ENCODE measurements at places on chromosomes 12 and 14.

DNA sequence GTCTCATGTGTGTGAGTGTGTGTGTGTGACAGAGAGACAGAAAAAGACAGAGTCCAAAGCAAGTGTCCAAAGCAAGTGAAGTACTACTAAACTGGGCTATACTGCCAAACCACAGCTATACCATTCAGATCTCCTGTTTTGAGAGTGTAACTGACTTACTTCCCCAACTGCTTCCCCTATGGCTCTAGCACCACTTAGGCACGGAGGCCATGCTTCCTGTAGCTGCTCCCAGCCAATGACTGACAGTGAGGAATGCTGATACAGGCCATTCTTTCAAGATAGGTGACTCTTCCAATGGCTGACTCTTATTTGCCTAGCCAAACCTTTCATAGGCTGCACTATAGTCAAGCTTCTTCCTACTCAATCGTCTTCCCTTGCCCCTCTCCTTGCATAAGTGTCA is 393.2 kb downstream of the BCAT1 start:
- DNase-seq: no peak

GRCh38 chr12:28802706-28803438 is 346.2 kb upstream of the FAR2 start:
- DNase-seq: no peak

DNA sequence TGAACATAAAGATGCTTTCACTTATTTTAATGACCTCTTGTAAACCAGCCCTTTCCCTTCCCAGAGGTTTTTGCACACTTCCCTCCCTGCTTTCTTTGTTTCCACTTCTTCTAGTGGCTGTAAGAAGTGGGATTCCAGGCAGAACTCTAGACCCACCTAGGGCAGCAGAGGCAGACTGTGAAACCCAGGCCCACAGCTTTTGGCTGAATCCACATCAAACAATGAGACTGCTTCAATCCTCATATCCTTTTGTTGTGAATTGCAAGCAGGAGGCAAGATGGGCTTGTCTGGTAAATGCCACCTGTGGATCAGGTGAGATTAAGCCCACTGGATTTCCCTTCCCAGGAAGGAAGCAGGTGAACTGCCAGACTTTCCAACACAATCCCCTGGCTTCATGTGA is 12.8 kb downstream of the CCDC177 start:
- DNase-seq: no peak

DNA sequence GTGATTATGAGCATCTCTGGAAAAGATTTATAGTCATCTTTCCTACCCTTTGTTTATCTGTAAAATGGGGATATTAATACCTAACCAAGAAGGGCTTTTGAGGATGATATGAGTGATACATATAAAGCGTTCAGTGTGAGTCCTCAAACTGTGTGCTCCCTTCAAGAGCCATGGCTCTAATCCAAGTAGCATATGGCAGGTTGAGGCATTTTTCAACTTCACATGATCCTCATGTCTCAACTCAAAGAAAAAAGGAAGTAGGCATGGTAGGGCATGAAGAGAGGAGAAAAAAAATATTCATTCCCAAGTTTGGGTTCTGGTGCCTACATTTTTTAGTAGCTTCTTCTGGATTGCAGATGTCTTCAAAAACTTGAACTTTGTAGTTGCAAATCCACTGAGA is 286.3 kb upstream of the ATP2B1 start:
- DNase-seq: no peak

- peak; percentile 24 for DNase-seq
Observed at GRCh38 chr12:11793921-11794710, 144.6 kb downstream of the ETV6 start.

DNA sequence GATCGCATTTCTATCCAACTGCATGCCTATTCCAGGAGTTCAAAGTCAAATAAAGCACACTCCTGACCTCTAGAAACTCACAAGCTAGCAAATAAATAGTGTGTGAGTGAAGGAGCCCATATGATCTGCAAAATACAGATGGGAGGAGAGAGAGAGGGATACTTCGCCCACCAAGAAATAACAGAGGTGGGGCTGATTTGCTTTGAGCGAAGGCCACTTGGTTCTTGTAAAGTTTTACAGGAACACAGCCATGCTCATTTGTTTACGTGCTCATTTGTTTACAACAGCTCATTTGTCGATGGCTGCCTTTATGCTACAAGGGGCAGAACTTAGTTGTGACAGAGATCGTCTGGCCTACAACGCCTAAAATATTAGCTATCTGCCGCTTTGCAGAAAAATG is 63.4 kb upstream of the GPATCH2L start:
- no peak for DNase-seq

DNA sequence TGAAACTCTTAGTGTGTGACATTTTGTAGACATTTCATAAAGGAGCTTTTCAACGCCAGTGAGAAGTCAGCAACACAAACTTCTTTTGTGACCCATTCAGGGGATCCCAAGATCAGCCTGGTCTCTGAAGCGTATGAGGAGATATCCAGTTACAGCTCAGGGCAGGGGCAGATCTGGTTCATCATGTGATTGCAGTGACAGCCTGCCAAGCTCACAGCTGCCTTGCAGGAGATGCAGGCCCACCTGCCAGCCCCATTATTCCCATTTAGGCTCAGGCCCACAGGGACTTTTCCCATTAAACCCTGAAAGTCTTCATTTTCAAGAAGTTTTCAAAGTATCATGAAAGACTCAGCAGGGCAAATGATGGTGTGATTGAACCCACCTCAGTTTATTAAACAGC is 38.3 kb downstream of the SRGAP1 start:
- DNase-seq: no peak

GRCh38 chr14:69241577-69241976 is 18.4 kb upstream of the GALNT16 start:
- peak; percentile 83 for DNase-seq

GRCh38 chr14:61227884-61228591 is 53.1 kb downstream of the TMEM30B start:
- DNase-seq: no peak

DNA sequence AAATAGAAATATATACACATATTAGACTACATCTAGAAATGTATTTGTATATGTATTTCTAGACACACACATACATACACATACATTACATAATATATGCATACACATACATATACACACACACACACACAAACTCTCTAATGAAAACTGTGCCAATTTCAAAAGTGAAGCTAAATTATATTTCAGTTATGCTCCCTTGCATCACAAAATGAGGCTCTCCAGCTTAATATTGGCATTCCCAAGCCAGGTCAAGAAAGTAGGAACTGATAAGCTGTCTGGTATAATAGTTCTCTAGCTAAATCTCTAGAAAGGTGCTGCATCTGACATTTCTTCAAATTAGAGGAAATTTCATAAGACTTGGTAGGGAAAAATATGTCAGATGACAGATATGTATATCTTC is 56.9 kb downstream of the GARIN6 start:
- DNase-seq: no peak

- DNase-seq: no peak
Observed at GRCh38 chr12:112422531-112422930, 3.8 kb downstream of the PTPN11 start.

DNA sequence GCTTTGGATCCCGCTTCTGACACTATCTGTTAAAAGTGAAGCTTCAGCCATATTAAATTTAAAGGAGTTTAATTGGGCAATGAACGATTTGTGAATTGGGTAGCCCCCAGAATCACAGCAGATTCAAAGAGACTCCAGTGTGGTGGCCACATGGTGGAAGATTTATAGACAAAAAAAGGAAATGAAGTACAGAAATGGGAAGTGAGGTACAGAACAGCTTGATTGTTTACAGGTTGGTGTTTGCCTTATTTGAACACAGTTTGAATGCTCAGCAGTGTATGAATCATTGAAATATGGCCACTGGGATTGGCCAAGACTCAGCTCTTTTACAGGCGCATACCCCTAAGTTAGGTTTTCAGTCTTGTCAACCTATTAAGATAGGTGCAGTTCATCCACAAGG is 21.9 kb downstream of the CCDC91 start:
- no peak for DNase-seq

GRCh38 chr12:123105211-123105826 is 45.6 kb downstream of the PITPNM2 start:
- DNase-seq: no peak

- no peak for DNase-seq
Observed at GRCh38 chr14:51550636-51551035, 101.1 kb upstream of the FRMD6 start.

DNA sequence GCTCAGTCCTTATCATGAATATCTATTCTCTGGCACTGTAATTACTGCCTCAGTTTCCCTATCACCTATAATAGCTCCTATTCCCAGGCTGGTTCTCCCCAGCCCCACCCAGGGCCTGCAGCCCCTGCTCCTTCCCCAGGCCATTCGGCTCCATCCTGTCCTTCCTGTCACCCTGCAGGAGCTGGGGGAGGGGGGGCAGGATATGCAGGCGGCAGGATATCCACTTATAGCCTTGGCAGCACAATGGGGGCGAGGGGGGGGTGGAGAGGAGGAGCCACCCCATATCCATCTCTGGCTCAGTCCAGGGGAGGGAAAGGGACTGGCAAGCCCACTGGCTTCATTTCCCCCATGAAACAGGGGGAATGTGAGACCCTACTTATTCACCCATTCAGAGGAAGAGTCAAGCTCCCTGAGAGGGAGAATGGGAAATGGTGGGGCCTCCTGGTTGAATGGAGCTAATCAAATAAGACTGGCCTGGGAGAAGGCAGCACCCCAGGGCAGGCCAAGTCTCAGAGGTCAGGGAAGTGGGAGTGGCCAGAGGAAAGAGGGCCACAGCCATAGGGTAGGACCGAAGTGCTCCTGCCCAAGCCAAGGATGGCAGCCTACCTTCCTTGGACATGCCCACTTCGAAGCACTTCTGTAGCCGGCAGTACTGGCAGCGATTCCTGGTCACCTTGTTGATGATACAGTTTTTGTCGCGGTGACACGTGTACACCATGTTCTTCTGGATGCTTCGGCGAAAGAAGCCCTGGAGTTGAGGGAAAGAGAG is 7.8 kb upstream of the ITGB7 start:
- DNase-seq: no peak

Measured in small intestine (tissue), 16 donors.